ENCODE measurements at places on chromosomes 7 and 10. TPM values are rescaled to one million over a fixed set of nuclear protein-coding genes. Genes with fewer than 3 reads are reported as not detected.

Gene MYL10
- total RNA-seq, result not detected

Gene CHST12
- total RNA-seq, result 10.6 TPM

Gene NEUROG3
- total RNA-seq, result not detected

Gene GPNMB
- total RNA-seq, result 38.2 TPM

Gene CFTR
- not detected for total RNA-seq

DNA sequence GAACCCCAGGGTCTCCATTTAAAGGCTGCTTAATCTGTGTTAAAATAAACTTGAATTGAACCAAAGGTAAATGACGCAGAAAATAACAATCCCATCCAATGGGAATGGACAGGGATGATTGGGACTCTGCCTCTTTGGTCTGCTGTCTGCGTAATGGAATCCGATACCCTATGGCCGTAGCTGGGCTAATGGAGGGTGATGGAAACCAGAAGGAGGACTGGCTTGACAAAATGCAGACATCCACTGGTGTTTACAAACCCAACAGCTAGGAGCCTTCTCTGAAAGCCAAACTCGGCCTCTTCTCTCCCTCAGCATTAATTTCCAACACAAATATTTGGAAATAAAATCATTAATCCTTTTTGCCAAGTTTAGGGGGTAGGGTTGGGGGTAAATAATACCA, 162.2 kb upstream of the CHST15 start:
- H3K27ac ChIP-seq, result no peak overlapping the region
- DNase-seq, result no peak
- no peaks in the 10 kb centered on the region for H3K4me1 ChIP-seq
- 0 out of 2 replicates have a peak, but pooled peaks cover 5% of the 10 kb centered on the region for H3K27me3 ChIP-seq
- no peaks in the 10 kb centered on the region for H3K36me3 ChIP-seq

DNA sequence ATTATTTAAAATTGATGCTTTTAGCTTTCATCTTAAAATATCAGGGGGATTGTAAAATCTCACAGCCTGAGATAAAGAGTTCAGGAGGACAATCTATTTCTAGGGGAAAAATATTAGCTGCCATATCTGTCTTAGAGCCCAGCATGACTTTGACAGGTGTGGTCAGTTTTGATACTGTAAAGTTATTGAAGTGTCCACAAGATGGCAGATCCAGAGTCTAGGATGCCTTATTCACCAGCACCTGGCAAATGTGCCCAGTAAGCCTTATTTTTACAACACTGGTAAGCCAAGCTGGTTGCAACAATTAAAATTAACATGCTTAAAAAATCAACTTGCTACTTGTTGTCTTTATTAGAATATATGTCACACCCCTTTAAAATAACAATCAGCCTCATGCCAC, 579.3 kb downstream of the SH2D4B start:
- no peaks in the 10 kb centered on the region for H3K4me1 ChIP-seq
- H3K36me3 ChIP-seq, result no peaks in the 10 kb centered on the region
- DNase-seq, result no peak
- H3K4me3 ChIP-seq, result no peak overlapping the region

DNA sequence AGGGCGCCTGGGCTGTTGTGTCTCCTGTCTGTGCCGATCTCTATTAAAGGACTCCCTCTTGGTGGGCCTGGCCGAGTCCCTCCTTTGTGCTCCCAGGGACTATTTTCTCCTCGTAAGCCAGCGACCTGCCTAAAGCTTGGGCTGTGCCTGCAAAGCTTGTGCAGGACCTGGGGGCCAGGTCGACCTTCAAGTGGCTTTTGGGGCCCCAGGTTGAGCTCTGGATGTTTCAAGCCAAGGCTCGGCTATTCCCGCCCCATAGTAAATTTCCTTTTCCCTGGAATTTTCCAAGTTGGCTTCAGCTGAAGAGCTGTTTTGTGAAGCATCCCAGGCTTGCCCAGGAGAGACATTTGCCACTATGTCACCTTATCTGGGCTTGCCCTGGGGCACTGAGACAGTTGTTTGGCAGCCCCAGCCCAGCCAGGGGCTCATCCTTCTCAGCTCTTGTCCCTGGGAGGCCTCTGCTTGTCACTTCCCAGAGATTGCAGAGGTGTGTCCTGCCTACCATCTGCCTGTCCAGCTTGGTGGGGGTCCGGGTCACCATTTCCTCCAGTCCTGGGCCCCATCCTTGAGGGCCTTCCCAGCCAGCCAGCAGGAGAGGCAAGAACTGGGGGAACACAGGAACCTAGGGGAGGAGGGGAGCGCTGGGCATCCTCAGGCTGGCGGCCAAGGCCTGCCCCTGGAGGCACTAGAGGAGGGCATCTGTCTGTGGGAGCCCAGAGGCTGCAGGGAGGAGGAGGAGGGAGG, 20.2 kb downstream of the ZMIZ2 start:
- no peak for DNase-seq
- H3K27me3 ChIP-seq, result no peaks in the 10 kb centered on the region
- H3K4me1 ChIP-seq, result peaks cover 30% of the 10 kb centered on the region
- no peak overlapping the region for H3K27ac ChIP-seq
- H3K36me3 ChIP-seq, result peaks cover 20% of the 10 kb centered on the region
- no peak overlapping the region for H3K4me3 ChIP-seq

GRCh38 chr7:27533652-27534081, 129.0 kb downstream of the HIBADH start:
- no peak overlapping the region for H3K4me3 ChIP-seq
- H3K4me1 ChIP-seq, result no peaks in the 10 kb centered on the region
- DNase-seq, result no peak
- no peaks in the 10 kb centered on the region for H3K27me3 ChIP-seq
- H3K27ac ChIP-seq, result no peak overlapping the region
- H3K36me3 ChIP-seq, result 0 out of 2 replicates have a peak, but pooled peaks cover 10% of the 10 kb centered on the region

DNA sequence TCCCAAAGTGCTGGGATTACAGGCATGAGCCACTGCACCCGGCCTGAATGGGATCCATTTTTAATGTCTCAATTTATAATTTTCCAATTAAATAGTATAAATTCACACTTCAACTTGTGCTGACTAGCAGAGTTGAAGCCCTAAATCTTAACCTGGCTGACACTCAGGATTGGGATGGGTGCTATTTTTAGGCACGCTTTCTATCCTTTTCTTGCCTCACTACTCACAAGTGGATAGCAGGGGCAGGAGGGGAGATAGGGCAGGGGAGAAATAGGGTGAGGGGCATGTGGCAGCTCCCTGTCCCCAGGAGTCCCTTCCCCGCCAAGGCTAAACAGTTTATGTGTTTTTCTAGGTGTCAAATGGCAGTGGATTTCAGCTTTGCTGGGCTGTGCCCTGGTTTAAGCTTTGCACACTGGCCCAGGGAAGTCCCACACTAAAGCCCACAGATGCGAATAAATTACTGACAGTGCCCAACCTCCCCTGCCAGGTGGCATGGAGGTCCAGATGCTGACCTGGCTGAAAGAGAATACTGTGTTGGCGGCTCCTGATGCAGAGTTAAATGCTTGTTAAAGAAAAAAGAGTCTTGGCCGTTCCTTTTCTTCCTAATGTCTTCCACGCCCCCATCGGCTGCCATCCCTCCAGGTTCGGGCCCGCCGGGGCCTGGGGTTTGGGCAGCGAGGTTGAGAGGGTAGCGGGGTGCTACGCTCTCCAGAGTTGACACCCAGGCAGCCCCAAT, 36.2 kb upstream of the EFCAB10 start:
- no peak overlapping the region for H3K4me3 ChIP-seq
- H3K27ac ChIP-seq, result no peak overlapping the region
- no peaks in the 10 kb centered on the region for H3K27me3 ChIP-seq
- peaks cover 9% of the 10 kb centered on the region for H3K4me1 ChIP-seq

DNA sequence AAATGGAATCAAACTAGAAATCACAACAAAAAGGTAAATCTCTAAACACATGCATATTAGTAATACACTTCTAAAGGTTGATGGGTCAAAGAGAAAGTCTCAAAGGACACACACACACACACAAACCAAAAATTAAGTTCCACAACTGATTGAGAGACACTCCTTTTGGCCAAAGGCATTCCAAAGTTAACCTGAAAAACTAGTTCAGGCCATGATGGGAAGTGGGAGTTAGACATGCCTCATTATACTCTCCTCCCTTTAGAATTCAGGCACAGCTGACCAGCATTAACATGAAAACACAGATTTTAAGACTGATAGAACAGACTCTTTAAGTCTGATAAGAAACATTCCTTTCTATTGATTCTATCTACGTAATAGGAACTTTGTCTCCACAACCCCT, 332.4 kb upstream of the IGFBP3 start:
- H3K27ac ChIP-seq, result no peak overlapping the region
- no peaks in the 10 kb centered on the region for H3K27me3 ChIP-seq
- no peak for DNase-seq

- H3K4me3 ChIP-seq, result no peak overlapping the region
- no peaks in the 10 kb centered on the region for H3K27me3 ChIP-seq
- no peak for DNase-seq
- no peak overlapping the region for H3K27ac ChIP-seq
Observed at GRCh38 chr10:24223953-24224352, 15.0 kb downstream of the KIAA1217 start.

DNA sequence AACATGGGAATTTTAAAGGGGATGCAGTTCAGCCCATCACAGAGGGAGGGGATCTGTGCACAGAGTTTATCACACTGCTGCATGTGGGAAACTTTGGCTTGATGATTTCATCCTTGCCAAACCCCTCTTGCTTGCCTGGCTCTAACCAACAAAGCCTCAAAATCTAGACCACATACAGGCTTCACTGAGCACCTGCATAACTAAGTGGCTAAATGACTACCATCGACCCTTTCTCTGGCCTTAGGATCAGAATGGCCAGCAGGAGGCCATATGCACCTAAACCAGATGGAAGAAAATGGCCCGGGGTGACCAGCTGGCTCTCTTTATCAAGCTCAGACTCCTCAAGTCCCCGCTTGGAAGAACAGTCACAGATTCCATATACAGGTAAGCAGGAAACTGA, 15.6 kb upstream of the ZNF25 start:
- no peak overlapping the region for H3K27ac ChIP-seq
- H3K4me1 ChIP-seq, result no peaks in the 10 kb centered on the region
- H3K27me3 ChIP-seq, result no peaks in the 10 kb centered on the region
- H3K36me3 ChIP-seq, result no peaks in the 10 kb centered on the region
- DNase-seq, result peak; percentile 7

DNA sequence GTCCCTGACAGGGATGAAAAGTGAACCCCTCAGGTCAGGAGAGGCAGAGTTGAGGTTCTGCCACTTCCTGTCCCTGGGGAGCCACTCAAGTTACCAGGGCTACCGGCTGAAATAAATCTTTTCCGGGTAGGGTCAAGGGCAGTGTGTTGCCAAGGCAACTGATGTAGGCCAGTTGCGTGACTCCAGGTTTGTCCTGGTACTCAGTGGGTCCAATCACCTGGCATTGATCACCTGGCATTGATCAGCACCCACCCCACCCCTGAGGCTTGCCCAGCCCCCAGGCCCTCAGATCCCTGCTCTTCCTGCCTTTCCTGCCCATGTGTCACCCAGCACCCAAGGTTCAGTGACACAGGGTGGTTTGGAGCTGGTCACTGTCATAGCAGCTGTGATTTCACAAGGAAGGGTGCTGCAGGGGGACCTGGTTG, 5.9 kb downstream of the SAP25 start:
- no peaks in the 10 kb centered on the region for H3K27me3 ChIP-seq
- H3K4me1 ChIP-seq, result no peaks in the 10 kb centered on the region
- no peak overlapping the region for H3K4me3 ChIP-seq
- DNase-seq, result no peak

GRCh38 chr7:87107949-87108776, 44.1 kb upstream of the DMTF1 start:
- no peak overlapping the region for H3K4me3 ChIP-seq
- no peaks in the 10 kb centered on the region for H3K4me1 ChIP-seq
- no peaks in the 10 kb centered on the region for H3K27me3 ChIP-seq
- no peak overlapping the region for H3K27ac ChIP-seq
- no peaks in the 10 kb centered on the region for H3K36me3 ChIP-seq
- DNase-seq, result no peak

- no peaks in the 10 kb centered on the region for H3K27me3 ChIP-seq
- peaks cover 14% of the 10 kb centered on the region for H3K4me1 ChIP-seq
- DNase-seq, result no peak
- no peaks in the 10 kb centered on the region for H3K36me3 ChIP-seq
- no peak overlapping the region for H3K27ac ChIP-seq
Observed at GRCh38 chr7:22394739-22395138, 37.8 kb upstream of the RAPGEF5 start.

- no peaks in the 10 kb centered on the region for H3K36me3 ChIP-seq
- H3K27me3 ChIP-seq, result no peaks in the 10 kb centered on the region
- no peak for DNase-seq
- H3K27ac ChIP-seq, result peak overlapping the region; percentile 26
Observed at GRCh38 chr10:33133557-33133956, 175.5 kb upstream of the ITGB1 start.

DNA sequence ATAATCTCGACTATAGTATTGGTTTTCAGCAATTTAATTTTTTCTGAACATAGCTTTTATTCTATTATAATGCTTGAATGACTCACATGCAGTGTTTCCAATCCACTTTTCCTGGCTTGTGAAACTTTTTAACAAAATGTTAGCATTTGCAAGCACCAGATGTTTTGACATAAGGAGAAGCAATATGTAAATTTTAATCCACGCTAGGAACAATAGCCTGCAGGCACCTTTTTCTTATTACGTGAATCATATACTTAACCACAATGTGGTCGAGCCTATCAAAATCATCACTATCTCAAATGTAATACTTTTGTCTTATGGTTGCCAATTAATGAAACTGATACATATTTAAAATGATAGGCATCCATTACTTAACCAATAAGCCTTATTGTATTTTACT, 97.1 kb downstream of the TFEC start:
- H3K27ac ChIP-seq, result no peak overlapping the region
- DNase-seq, result peak; percentile 29
- H3K36me3 ChIP-seq, result no peaks in the 10 kb centered on the region
- no peaks in the 10 kb centered on the region for H3K4me1 ChIP-seq
- H3K27me3 ChIP-seq, result no peaks in the 10 kb centered on the region
- H3K4me3 ChIP-seq, result no peak overlapping the region

GRCh38 chr7:50405221-50405620, 44.9 kb downstream of the FIGNL1 start:
- DNase-seq, result no peak
- H3K36me3 ChIP-seq, result no peaks in the 10 kb centered on the region
- peaks cover 47% of the 10 kb centered on the region for H3K27me3 ChIP-seq
- no peaks in the 10 kb centered on the region for H3K4me1 ChIP-seq
- no peak overlapping the region for H3K4me3 ChIP-seq
- H3K27ac ChIP-seq, result no peak overlapping the region

DNA sequence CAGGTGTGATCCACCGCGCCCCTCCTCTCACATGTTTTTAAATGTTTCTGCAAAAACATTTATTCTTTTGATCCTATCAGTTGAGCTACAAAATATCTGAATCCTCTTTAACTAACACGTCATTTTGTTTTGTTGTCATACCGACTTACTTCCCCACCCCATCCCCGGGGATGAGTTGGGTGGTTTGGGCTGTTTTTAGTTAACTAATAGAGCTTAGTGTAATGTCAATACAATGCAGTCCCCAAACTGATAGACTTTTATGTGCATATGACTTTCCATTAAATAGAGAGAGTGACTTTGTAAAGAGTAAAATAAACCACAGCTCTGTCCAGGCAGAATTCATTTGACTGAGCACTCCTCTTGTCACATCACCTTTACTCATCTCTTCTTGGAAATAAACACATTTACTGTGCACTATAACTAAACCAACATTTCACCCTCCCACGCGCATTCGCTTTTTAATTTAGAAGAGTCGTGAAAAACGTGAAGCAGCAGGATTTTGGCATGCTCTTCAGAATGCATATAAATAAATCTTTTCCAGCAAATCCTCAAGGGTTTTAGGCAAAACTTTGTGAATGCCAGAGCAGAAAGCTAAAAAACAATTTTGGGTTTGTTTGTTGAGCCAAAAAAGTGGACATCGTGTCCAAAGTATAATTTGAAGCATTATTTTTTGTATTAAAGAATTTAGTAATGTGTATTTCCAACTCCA, 187.4 kb upstream of the MGMT start:
- no peaks in the 10 kb centered on the region for H3K36me3 ChIP-seq
- H3K4me3 ChIP-seq, result no peak overlapping the region
- H3K27ac ChIP-seq, result no peak overlapping the region
- H3K4me1 ChIP-seq, result no peaks in the 10 kb centered on the region
- DNase-seq, result no peak

Data from GM23248 (cell line).